ENCODE measurements at places on chromosomes 16 and 17.

DNA sequence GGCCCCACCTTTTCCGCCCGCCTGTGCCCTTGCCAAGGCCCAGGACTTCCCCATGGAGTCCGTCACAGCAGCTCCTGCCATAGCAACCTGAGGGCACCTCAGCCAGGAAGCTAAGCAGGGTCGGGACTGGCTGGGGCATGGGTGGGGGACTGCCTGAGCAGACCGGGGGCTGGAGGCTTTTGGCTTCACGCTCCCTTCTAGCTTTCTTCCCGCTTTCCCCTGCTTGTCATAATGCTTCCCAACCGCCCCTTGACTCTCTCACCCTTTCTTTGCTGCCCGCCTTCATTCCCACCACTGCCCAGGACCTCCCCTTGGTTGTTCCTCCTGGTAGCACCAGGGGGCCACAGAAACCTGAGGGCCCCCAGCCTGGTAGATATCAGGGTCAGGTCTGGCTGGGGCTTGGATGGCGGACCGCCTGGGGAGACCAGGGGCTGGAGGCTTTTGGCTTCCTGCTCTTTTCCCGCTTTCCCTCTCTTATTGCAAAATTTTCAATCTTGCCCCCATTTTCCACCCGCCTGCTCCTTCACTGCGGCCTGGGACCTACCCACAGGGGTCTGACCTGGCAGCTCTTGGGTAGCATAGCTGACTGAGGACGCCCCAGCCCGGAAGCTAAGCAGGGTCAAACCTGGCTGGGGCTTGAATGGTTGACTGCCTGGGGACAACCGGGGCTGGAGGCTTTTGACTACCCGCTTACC, 2287.7 kb downstream of the TP53TG3F start:
- DNase-seq: no peak

GRCh38 chr16:77308163-77308561, 109.0 kb downstream of the SYCE1L start:
- DNase-seq: no peak

DNA sequence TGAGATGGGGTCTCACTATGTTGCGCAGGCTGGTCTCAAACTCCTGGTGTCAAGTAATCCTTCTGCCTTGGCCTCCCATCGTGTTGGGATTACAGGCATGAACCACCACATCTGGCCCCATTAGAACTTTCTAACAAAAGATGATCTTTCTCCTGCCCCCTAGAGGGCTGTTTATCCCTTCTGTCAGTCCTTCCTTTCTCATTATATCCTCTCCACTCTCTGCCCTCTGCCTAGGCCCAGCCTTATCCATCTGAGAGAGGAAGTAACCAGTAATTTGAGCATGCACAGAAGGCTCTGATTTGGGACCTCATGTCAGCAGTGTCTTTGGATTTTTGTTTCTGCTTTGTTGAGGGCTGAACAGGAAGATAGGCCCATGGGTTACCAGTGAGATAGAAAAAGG, 4.4 kb upstream of the DHX40 start:
- DNase-seq: no peak

DNA sequence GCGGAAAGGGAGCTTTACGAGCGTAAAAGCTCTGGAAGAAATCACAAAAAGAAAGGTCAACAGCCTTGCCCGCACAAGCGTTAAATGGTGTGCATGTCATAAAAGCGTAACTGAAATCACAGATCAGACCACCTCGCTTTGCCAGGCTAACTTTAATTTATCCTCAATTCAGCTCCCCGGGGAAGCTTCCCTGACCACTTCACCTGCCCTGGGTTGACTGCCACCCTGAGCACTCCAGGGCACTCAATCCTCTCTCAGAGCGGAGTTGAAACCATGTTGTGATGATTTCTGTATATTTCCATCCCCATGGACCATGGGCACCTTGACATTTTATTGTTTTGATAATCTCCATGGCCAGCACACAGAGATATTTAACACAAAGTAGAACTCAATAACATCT, 16.1 kb upstream of the NAGS start:
- no peak for DNase-seq

DNA sequence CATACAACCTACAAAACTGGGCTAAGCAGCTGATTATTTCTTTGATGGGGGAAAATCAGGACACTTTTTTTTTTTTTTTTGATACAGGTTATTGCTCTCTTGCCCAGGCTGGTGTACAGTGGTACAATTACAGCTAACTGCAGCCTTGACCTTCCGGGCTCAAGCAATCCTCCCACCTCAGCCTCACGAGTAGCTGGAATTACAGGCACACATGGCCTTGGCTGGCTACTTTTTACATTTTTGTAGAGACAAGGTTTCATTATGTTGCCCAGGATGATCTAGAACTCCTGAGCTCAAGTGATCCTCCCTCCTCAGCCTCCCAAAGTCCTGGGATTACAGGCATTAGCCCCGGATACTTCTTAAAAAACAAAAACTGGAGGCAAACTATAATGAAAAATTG, 20.6 kb upstream of the TMEM97 start:
- DNase-seq: no peak

- no peak for DNase-seq
Measured at GRCh38 chr16:49021136-49021535, 260.5 kb downstream of the CBLN1 start.

GRCh38 chr16:57422026-57422944, 17.7 kb downstream of the CCL17 start:
- no peak for DNase-seq

- no peak for DNase-seq
Measured at GRCh38 chr17:58279736-58280479, 827 bp downstream of the MPO start.

GRCh38 chr16:50555952-50556673, 7.9 kb downstream of the NKD1 start:
- DNase-seq: no peak

GRCh38 chr17:28328325-28328724, 6.9 kb downstream of the IFT20 start:
- no peak for DNase-seq

GRCh38 chr16:2404099-2404498, 25.1 kb upstream of the CCNF start:
- no peak for DNase-seq

- no peak for DNase-seq
Measured at GRCh38 chr17:78966123-78966813, 13.5 kb downstream of the LGALS3BP start.

DNA sequence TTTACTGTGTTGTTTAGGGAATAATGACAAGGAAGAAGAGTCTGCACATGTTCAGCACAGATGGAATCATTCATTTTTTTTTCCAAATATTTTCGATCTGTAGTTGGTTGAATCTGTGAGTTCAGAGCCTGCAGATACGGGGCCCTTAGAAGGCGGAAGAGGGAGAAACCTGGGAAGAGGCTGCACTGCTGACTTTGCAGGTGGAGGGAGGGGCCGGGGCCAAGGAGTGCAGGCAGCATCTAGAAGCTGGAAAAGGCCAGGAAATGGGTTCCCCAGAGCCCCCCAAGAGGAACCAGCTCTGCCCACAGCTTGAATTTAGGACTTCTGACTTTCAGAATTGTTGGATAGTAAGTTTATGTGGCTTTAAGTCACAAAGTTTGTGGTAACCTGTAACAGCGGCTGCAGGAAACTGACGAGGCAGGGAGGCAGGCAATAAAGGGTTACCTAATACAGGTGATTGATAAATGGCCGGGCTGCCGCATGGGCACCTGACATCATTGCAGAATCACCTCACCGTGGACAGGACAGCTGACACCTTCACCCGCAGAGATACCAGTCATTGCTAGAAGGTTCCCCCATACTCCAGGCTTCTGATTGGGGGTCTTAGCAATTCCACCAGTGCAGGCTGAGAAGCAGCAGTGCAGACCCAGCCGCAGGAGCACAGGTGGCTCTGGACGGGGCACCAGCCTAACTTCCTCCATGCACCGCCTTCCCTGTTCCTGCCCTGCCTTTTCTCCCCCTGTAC, 181.3 kb downstream of the IRF8 start:
- no peak for DNase-seq

DNA sequence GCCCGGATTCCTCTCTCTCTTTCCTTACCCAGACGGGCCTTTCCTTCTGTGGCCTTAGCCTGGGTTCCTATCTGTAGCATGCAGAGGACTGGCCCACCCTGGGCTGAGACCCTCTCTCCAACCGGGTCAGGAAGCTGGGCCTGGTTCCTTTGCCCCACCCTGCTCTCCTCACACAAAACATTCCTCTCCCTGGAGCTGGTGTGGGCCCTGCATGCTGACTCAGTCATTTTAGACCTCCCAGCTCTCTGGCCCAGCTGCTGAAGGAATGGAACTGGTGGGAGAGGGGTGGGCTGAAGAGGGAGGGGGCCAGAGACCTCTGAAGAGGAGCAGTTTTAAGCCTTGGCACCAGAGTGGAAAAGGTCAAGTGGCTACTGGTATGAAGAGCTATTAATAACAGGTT, 957 bp downstream of the MYL4 start:
- DNase-seq: no peak

All from activated CD4-positive, CD25-positive, alpha-beta regulatory T cell treated with anti-CD3 and anti-CD28 coated beads, Interleukin-2, amount 50 U/mL, for 72 hours (primary cell).